Suppressor macrophage (primary cell): ENCODE measurements at places on chromosomes 13 and 19.
A peak's percentile ranks its signal among the peaks of the same experiment; 100 is the strongest.

GRCh38 chr13:24264976-24265375 lies 44.4 kb upstream of the C1QTNF9 start:
- DNase-seq: no peak

- no peak for DNase-seq
Measured at GRCh38 chr19:30224689-30225606, 147.2 kb upstream of the ZNF536 start.

DNA sequence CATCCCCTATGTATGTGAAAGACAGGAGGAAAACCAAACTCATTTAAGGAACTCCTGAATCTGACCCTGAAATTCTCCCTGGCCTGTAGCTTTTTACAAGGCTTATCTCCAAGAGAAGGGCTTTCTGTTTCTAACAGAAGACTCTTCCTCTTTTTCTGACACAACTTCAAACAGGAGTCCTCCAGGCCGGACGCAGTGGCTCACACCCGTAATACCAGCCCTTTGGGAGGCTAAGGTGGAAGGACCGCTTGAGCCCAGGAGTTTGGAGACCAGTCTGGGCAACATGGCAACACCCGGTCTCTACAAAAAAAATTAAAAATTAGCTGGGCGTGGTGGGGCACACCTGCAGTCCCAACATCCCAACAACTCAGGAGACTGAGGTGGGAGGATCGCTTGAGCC lies 41.9 kb downstream of the CARS2 start:
- peak; percentile 63 for DNase-seq

GRCh38 chr19:10644260-10645007 lies 9.7 kb upstream of the ILF3 start:
- DNase-seq: peak; percentile 91

DNA sequence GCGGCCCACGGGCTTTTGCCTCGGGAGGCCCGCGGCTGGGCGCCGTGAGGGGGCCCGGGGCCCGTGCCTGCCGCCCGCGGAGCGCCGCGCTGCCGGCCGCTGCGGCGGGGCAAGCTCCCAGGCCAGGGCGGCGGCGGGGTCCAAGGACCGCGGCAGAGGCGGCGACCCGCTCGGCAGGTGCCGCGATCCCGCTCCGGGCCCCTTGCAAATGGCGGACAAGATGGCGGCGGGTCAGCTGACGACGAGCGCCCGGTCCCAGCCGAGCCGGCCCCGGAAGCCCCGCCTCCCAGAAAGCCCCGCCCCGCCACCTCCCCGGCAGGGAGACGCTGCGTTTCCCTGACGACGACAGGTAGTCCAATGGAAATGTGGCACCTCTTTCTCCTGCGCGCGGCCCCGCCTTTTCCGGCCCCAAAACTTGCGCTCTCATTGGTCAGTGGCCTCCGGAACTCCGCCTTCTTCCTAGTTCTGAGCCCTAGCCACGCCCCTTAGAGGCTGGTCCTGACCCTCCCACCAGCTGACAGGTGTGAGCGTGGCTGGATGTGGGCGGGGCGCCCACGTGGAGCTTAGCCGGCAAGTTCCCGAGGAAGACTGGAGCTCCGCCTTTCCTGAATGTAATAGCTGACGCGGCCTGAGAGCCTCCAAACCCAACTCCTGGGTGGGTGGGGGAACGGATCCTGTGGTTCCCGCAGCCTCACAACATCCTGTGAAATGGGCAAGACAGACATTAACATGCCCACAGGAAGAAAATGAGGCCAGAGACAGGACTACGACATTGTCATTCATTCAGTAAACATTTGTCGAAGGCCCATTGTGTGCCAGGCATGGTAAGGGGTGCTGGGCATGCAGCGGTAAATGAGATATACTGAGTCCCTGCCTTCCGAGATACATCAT lies at the start of gene AP3D1:
AP3D1 (minus strand) TSS at position 228 of the 891 bp plus-strand sequence. CDS start 232 bp downstream, outside the sequence.
- DNase-seq: peak; percentile 100
